ENCODE measurements at places on chromosomes 1 and 21. TPM values are rescaled to one million over a fixed set of nuclear protein-coding genes. Genes with fewer than 3 reads are reported as not detected.
A peak's percentile ranks its signal among the peaks of the same experiment; 100 is the strongest.

The FAM72C gene
- not detected for total RNA-seq

The GJB5 gene
- not detected for total RNA-seq

The AP4B1 gene
- total RNA-seq = 16.3 TPM

The RRAGC gene
- total RNA-seq = 33.9 TPM

GRCh38 chr1:9594471-9595155, 5.9 kb downstream of the TMEM201 start:
- DNase-seq = peak; percentile 40

DNA sequence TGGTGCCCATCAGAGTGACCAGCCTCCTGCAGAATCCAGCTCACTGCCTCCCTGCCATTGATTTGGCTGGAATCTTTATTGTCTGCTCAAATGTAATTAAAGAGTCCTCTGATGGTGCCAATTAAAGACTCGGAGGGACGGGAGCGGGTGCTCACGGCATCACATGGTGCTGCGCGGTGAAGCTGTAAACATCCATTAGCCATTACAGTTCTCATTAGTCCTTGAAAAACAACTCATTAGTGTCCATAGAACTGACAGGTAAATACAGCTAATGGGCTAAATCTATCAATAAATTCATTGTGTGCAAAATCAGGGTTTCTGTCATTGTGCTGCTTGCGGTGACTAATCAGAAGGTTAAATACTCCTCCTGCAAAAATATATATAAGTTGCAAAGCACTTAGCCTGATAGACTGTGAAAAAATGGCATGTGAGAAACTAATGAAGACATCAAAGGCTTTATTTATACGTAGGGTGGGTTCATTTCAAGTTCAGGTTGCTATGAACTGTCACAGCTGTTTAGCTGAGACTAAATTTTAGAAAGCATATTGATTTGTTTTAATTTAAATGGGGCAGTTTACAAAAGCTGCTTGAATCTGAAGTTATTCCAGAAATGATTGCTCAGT, 289.8 kb upstream of the POU3F1 start:
- no peak for DNase-seq

DNA sequence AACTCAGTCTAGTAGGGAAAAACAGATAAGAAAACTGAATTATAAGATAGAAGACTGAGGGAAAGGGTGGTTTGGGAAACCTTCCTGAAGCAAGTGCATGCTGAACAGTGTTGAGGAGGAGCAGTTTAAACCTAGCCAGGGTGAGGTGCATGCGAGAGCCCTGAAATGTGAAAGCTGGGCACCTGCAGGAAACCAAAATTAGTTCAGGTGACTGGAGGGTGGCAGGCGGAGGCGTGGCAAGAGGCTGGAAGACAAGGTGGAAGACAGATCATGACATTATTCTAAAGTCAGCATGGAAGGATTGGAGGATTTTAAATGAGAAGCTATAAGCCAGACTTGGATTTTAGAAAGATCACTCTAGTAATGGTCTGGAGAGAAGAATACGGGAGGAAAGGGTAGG, 75.1 kb downstream of the CACNA1E start:
- DNase-seq = no peak

DNA sequence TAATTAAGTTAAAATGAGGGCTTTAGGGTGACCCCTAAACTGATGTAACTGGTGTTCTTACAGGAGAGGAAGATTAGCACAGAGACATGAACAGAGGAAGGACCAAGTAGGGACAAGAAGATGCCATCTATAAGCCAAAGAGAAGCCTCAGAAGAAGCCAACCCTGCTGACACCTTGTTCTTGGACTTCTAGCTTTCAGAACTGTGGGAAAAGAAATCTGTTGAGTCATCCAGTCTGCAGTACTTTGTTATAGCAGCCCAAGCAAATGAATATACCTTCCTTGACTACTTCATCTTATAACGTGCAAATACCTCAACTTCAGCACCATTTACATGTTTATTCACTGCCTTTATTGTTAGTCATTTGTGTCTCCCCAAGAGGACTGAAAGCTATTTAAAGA, 3.4 kb downstream of the ZBTB21 start:
- no peak for DNase-seq

- no peak for DNase-seq
Measured at GRCh38 chr21:42411197-42411869, 7.6 kb downstream of the UBASH3A start.

GRCh38 chr1:3443807-3444206, 10.7 kb upstream of the ARHGEF16 start:
- no peak for DNase-seq

GRCh38 chr1:43063394-43064219, 104.9 kb upstream of the SLC2A1 start:
- DNase-seq = no peak

Data from lower lobe of right lung (tissue), 2 donors.